Hematopoietic multipotent progenitor cell treated with erythropoietin and hydrocortisone succinate and interleukin-3 and kit ligand, for 6 days (in vitro differentiated cells): ENCODE measurements at places on chromosomes 7 and 10.

GRCh38 chr10:52198540-52198939 is 115.5 kb upstream of the DKK1 start:
- peak; percentile 23 for DNase-seq

- DNase-seq = no peak
Observed at GRCh38 chr7:129671266-129671665, 59.7 kb downstream of the NRF1 start.

DNA sequence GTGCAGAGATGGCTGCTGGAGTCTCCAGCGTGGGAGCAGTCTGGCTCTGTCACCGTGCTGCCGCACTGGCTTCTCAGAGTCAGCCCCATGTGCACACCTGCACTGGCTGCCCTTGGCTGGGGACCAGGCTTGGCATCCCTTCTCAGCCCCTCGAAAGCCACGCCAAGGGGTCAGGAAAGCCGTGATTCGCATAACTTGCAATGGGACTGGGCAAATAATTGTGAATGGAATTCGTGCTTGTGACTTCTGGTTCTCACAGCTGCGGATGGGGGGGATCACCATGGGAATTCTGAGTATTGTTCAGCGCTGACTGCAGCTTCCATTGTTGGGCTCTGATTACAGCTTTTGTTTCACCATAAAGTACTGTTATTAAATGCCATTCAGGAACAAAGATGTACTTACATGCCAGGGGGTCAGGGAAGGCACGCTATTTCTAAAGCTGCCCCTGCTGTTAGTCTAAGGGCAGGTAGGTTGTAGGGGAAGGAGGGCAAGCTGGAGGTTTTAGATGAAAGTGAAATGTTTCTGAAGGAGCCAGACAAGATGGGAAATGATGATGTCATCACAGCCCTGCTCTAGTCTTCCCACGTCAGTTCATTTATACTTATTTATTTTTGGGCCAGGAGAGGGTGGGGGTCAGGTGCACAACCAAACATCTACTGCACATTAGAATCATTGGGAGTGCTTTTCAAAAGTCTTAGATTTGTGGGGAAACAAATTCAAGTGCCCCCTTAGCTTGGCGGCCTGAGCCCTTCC is 5.8 kb upstream of the PLEKHA1 start:
- DNase-seq = no peak

DNA sequence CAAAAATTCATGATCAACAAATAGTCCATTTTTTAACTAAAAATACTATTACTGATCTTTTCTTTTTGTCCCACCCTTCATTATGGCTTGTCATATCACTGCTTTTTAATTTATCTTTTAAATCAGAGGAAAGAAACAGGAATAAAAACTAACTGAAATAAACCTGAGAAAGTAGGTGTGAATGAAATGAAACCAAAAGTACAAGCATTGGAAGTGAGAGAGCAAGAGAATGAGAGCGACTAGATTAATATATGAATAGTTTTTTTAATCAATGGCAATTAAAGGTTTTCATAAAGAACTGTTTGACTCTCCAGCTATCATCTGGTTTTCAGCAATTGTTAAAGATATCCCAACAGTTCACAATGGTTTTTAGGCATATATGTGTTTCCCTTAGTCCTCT is 137.8 kb downstream of the SPAG6 start:
- no peak for DNase-seq

GRCh38 chr10:122733931-122734665 is 34.5 kb upstream of the C10orf120 start:
- no peak for DNase-seq

GRCh38 chr10:80046629-80047441 is 31.6 kb upstream of the TMEM254 start:
- DNase-seq = peak; percentile 88

DNA sequence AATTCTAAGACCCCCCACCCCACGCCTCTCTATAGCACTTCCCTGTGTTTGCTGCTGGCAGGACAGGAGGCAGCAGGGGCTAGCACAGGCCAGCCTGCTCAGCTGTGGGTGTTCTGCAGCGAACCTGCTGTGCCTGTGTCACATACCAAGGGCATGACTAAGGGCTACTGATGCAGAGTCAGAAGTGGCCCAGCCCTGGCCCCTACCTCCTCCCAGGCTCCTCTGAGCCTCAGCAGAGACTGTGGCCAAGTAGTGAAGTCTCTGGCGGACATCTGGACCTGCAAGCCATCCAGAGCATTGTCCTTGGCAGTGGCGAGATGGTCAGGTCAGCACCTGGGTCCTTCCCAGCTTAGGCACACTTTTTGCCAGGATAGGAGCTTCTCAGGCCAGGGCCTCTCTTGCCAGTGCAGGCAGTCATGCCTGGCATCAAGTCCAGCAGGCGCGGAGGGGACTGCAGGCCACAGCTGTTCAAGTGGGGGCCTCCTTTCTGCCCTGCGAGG is 116.3 kb upstream of the RET start:
- DNase-seq = no peak

- DNase-seq = no peak
Observed at GRCh38 chr7:139763330-139763729, 14.5 kb downstream of the HIPK2 start.

GRCh38 chr10:44920252-44920651 is 9.1 kb downstream of the TMEM72 start:
- DNase-seq = no peak

DNA sequence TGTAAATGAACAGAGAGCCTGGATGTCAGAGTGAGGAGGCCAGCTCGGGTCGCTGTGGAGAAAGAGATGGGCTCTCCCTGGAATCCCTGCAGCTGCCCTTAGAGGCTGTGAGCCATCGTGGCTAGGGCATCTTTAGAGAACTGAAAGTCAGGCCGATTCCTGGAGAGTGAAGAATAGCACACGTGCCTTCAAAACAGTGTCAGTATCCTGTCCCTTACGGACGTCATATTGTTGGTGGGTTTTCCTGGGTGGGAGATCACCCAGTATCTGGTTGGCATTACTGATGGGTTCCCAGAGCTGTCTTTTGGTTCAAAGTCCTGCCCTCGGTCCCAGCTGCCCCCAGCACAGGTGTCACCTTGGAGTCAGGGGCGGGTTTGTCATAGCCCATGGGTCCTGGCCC is 25.3 kb downstream of the IKZF1 start:
- no peak for DNase-seq

GRCh38 chr7:159022238-159022993 is 122.3 kb downstream of the VIPR2 start:
- DNase-seq = peak; percentile 22

GRCh38 chr10:42781893-42782445 is 626 bp upstream of the BMS1 start:
- DNase-seq = peak; percentile 15

- DNase-seq = peak; percentile 19
Observed at GRCh38 chr10:96998329-96998888, 166.3 kb downstream of the LCOR start.

- DNase-seq = no peak
Observed at GRCh38 chr7:151251328-151251688, 2.8 kb upstream of the SMARCD3 start.

GRCh38 chr7:135644154-135644553 is 18.2 kb upstream of the STMP1 start:
- DNase-seq = peak; percentile 21

DNA sequence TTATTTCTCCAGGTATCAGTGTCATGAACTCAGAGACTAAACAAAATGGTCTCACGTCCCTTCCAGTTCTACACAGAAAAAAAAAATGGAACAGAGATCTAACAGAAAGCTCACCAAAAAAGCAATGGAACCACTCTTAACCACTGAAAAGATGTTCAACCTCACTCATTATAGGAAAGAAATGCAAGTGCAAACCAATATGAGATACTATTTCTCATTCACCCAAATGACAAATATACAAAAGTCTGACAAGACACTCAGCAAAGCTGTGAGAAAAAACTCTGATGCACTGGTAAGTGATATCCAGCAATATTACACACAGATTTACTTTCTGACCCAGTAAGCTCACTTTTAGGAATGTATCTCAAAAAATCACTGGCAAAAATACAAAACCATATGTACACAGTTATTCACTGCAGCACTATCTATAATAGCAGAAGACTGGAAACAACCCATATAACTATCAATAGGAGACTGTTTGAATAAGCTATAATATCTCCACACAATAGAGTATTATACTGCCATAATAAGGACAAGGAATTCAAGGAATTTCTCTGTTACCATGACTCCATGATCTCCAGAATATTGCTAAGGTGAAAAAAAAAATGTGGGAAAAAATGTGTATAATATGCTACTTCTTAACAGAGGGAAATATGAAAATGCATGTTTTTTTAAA is 36.6 kb downstream of the ABI1 start:
- no peak for DNase-seq

- no peak for DNase-seq
Observed at GRCh38 chr10:92142949-92143348, 147.9 kb downstream of the CPEB3 start.

DNA sequence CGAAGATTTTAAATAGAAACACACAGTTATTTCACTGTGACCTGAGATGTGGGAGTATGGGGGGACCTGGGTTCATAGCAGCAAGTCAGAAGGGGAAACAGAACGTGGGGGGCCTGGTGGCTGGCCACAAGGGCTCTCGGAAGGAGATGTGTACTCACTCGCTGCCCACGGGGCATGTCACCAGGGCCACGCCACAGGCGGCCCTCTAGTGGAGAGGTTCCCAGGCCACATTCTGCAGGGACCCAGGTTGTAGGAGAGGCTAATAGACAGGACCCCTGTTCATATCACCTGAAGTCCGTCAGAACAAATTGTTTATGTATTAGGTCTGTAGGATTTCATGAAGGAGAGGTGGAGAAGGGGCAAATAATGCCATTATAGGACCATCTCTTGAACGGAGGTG is 25.1 kb upstream of the SVOPL start:
- DNase-seq = peak; percentile 17

DNA sequence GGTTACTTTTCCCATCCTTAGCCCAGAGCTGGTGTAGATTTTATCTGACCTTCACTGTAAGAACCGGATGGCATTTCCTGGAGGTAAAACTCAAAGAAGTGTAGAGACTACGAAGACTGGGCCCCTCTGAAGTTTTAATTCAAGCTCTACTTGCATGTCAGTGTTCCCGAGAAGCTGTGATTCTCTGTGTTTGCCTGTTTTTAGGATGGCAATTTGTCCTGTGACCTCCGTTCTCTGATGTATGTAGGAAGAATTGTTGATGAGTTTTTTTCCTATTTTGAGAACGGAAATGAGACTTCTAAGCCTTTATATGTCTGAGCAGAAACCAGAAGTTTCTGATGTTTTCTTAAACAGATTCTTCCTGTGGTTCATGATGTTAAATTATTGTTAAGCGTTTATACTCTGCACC is 94.1 kb downstream of the CDCA7L start:
- no peak for DNase-seq

- DNase-seq = no peak
Observed at GRCh38 chr7:155210356-155210755, 87.3 kb upstream of the INSIG1 start.
